Uterus (tissue), 4 donors: ENCODE measurements at places on chromosomes 1 and 21. TPM values are rescaled to one million over a fixed set of nuclear protein-coding genes. Genes with fewer than 3 reads are reported as not detected.

Gene IL20
- 40.6 TPM for total RNA-seq

Gene ALG14
- 1.8 TPM for total RNA-seq

Gene RAB7B
- total RNA-seq: 22.5 TPM

Gene CFAP107
- not detected for total RNA-seq

Gene DIRAS3
- 0.26 TPM for total RNA-seq

Gene LCE3E
- not detected for total RNA-seq

Gene RGS8
- not detected for total RNA-seq

Gene HSD17B7
- total RNA-seq: 3.1 TPM
